ENCODE measurements at places on chromosomes 2 and 18.

GRCh38 chr18:53442415-53442783, 782.1 kb downstream of the MBD2 start:
- DNase-seq, result no peak

- peak; percentile 33 for DNase-seq
Measured at GRCh38 chr2:18883616-18884456, 294.5 kb upstream of the NT5C1B start.

- DNase-seq, result no peak
Measured at GRCh38 chr18:34084635-34085034, 140.1 kb downstream of the NOL4 start.

GRCh38 chr2:31014516-31014915, 123.7 kb downstream of the GALNT14 start:
- no peak for DNase-seq

DNA sequence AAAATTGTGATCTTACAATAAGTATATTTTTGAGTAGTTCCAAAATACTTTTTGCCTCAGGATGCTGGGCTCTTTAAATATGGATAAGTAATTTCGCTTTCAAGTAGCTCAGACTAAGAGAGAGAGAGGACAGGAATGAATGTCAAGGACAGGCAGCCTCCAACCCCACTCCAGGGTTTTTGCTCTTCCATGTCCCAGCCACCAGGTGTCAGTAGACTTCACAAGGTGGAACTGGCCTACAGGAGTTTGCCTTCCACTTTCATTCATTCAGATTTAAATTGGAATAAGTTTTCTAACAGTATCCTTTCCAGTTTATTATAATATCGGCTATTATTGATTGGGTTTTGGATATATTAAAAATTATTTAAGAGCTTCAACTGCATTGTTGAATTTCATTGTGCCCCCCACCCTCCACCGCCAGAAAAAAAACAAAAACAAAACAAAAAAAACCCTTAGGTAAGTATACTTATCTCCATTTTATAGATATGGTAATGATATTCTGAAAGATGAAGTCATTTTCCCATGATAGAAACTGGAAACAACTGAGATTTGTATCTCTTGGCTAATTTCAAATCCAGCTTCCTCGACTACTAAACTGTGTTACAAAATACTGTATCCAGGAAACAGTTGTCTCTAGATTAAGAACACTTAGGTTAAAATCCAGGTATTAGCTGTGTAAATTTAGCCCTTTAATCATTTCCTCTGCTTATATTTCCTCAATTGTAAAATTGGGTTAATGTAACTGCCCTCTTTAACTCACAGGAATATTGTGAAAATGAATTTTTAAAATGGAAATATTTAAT, 793.1 kb downstream of the ERBB4 start:
- peak; percentile 29 for DNase-seq

- no peak for DNase-seq
Measured at GRCh38 chr2:196153480-196153879, 17.9 kb downstream of the STK17B start.

GRCh38 chr2:36781907-36782720, 85.6 kb downstream of the VIT start:
- no peak for DNase-seq

- DNase-seq, result peak; percentile 73
Measured at GRCh38 chr2:203814661-203815540, 52.7 kb upstream of the CTLA4 start.

DNA sequence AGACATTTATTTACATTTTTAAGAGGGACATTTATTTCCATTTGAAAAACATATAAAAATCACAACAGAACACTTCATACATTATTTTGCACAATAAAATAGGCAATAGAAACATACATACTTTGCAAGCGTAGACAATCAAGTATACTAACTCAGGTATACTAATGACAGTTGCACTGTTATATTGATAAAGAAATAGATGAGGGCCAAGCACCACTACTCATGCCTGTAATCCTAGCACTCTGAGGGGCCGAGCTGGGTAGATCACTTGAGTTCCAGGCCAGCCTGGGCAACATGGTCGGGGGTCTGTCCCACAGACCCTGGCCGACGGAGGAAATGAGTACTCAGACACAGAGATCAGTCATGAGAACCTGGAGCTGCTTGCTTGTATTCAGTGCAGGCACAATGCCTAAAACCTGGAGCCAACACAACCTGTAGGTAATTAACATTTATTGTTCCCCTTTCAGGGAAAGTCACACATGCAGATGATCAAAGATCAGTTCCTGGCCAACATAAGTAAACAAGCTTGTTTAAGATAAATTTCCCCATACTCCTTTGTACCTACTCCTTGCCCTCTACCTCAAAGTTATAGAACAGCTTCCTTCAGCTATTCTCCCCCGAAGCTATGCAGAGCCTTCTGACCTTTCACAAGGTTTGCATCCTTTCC, 1960.2 kb downstream of the SUCLG1 start:
- no peak for DNase-seq

- DNase-seq, result no peak
Measured at GRCh38 chr2:164495491-164496223, 125.6 kb downstream of the GRB14 start.

GRCh38 chr2:173762221-173762620, 203.0 kb downstream of the SP3 start:
- DNase-seq, result no peak

GRCh38 chr2:145598434-145598833, 1078.5 kb upstream of the ZEB2 start:
- no peak for DNase-seq

GRCh38 chr2:86047575-86048382, 57.9 kb downstream of the POLR1A start:
- DNase-seq, result no peak

DNA sequence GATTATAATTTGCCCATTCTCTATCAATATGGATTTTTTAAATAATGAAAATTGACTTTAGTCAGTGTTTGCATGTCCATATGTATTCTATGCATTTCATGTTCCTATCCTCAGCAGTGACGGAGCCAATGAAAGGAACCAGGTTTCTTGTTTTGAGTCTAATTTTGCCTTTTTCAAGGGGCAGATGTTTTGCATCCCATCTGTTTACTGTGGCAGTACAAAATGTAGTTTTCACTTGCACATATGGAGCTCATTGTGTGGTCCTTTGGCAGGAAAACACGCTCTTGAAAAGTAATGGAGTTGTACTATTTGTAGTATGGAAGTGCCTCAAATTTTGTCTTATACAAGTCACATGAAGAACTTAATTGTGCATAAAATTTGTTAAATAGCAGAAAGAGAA, 127.8 kb downstream of the AGPS start:
- DNase-seq, result no peak

DNA sequence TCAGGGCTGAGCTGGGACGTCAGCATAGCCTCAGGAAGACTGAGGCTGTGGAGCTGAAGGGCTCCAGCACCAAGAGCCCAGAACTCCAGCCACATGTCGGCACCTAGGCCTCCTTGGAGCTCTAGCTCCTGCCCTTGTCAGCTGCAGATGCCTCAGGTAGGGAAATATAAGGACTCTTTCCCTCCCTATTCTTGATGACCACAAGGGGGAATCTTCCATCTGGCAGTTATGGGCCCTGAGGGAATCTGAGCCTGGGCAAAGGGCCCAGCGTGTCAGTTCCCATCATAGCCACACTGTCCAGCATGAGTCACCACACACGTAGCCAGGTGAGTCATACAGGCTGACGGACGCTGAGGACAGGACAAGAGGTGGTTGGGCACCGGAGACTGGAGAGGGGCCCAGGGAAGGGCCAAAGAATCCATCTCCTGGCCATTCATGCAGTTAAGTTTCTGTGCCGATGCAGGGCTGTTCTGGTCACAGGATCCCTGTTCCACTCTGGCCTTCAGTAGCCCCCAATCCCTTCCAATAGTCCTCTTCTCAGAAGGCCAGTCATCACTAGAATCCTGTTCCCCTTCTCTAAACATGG, 1.8 kb downstream of the MPV17 start:
- DNase-seq, result no peak
